ENCODE measurements at places on chromosomes 4 and X.

GRCh38 chrX:44183329-44183728 is 160.1 kb downstream of the EFHC2 start:
- DNase-seq = no peak

- DNase-seq = no peak
Measured at GRCh38 chr4:81694176-81694913, 222.6 kb upstream of the RASGEF1B start.

DNA sequence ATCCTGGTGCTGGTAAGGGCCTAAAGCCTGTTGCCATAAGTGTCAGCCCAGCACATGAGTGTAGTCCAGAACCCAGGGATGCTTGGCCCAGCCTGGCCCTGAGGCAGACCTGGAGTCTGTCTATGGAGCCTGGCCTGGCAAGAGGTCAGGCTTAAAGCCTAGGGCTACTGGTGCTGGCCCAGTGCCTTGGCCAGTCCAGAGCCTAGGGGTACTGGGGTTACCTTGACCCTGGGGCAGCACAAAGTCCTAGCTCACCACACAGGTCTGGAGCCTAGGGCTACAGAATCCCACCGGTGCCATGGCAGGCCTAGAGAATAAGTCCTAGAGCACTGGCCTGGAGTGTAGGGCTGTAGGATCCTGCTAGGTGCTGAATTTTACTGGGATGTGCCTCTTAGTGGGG is 393.8 kb downstream of the MAGEE1 start:
- no peak for DNase-seq

DNA sequence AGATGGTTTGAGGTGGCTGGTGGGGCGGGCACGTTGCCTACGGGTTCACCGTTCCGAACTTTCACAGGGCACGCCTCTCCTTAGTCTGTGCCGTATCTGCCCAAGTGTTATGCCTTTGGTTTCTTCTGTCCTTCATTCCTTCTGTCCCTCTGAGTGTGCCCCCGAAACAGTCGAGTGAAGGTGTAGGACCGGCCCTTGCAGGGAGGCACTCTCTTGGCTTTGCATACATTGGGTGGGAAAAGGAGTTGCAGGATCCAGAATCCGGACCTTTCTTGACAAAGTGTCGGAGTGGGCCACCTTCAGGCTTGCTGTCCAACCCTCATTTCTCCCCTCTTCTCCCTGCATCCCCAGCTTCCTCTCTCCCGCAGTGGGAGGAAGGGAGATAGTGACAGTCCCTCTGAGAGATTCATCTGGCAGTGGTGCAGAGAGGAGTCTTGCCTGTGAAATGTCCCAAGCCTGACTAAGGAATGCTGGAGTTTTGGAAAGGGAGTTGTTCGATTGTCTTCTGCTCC is 569 bp downstream of the ARFIP1 start:
- DNase-seq = no peak

DNA sequence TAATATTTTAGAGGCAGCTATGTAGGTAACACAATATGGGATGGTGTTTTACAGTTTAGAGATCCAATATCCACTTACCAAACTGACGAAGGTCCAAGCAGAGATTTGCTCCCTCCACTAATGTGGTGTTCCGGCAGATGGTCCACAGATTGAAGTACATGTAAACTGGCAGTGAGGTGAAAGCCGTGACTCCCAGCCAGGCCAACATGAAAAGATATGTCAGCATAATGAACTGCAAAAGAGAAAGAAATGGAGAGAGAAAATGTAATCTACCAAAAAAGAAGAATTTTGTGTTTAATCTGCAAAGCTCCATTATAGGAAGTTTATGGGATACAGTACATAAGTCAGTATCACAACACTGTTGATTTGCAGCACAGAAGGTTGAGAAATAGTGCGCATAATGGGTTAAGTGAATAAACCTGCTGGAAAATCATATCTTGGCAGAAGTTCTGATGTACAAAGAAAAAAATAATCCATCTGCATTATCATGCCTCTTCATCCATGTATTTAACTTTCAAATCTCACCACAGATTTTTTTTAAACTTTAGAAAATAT is 160.2 kb downstream of the GPM6A start:
- no peak for DNase-seq

DNA sequence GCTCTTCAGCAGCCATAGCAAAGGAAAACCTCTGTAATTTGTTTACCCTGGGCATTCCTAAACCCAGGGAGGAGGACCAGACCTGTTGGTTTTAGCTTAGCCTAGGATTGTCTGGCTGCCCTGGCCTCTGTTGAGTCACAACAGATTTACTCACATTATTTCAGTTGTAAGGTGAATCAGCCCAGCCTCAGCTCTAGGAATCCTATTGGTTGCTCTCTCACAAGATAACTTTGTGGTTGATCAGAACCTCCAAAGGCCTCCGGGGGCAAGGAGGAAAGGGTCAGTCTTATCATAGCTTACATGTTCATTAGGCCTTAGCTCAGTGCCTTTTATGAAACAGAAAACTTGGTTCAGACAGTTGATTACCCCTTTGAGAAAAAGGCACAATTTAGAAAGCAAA is 41.0 kb downstream of the PDK3 start:
- no peak for DNase-seq

Data from stimulated activated naive CD4-positive, alpha-beta T cell (primary cell).